ENCODE measurements at places on chromosomes 16 and 17.

GRCh38 chr16:29943846-29944799 is 17.8 kb upstream of the TMEM219 start:
- peak; percentile 100 for DNase-seq

- DNase-seq = peak; percentile 51
Observed at GRCh38 chr16:27314161-27314723, 468 bp downstream of the IL4R start.

- no peak for DNase-seq
Observed at GRCh38 chr16:578870-579405, 9.2 kb downstream of the PIGQ start.

GRCh38 chr17:82000803-82001570 is 21.7 kb downstream of the CENPX start:
- DNase-seq = no peak

- DNase-seq = no peak
Observed at GRCh38 chr17:78381601-78382232, 3.3 kb downstream of the PGS1 start.

GRCh38 chr16:79651363-79651762 is 50.8 kb upstream of the MAF start:
- no peak for DNase-seq

- no peak for DNase-seq
Observed at GRCh38 chr16:15487336-15488284, 53.2 kb downstream of the BMERB1 start.

DNA sequence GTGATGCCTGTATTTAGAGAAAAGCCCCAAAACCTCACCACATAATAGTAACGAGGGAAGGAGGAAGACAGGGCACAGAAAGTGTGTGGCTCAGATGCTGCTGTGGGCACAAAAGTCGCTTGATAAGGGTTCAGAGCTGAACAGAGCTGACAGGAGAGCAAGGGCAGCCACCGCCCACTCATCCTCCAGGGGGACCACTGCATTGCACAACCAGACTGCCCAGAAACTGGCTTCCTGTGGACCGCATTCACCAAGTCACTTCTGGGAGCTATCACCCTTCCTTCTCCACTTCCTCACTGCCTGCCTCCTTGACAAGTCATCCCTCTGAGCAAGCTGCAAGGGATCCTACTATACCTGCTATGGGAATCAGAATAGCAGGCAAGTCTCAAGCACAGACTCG is 512.4 kb upstream of the CDH11 start:
- DNase-seq = no peak

GRCh38 chr17:59238906-59239305 is 18.6 kb downstream of the GDPD1 start:
- DNase-seq = no peak

GRCh38 chr17:74733365-74734122 is 3.5 kb upstream of the RAB37 start:
- DNase-seq = no peak

DNA sequence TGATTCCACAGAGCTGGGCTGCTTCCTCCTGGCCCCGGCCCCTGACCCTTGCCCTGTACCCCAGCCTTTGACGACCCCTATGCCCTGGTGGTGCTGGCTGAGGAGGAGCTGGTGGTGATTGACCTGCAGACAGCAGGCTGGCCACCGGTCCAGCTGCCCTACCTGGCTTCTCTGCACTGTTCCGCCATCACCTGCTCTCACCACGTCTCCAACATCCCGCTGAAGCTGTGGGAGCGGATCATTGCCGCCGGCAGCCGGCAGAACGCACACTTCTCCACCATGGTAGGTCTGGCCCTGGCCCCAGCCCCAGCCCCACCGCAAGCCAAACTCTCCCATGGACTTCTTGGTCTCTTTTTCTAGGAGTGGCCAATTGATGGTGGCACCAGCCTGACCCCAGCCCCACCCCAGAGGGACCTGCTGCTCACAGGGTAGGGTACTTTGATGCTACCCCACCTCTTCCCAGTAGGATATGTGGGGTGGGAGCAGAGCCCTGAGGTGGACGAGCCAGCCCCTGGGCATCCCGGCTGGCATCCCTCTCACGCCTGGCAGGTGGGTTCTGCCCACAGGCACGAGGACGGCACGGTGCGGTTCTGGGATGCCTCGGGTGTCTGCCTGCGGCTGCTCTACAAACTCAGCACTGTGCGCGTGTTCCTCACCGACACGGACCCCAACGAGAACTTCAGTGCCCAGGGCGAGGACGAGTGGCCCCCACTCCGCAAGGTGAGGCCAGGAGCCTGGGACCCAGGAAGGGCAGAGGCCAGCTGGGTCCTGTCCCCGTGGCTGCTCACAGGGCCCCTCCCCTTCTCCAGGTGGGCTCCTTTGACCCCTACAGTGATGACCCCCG is 19.0 kb upstream of the MYO15B start:
- DNase-seq = no peak

- no peak for DNase-seq
Observed at GRCh38 chr16:17450291-17450690, 20.5 kb downstream of the XYLT1 start.

DNA sequence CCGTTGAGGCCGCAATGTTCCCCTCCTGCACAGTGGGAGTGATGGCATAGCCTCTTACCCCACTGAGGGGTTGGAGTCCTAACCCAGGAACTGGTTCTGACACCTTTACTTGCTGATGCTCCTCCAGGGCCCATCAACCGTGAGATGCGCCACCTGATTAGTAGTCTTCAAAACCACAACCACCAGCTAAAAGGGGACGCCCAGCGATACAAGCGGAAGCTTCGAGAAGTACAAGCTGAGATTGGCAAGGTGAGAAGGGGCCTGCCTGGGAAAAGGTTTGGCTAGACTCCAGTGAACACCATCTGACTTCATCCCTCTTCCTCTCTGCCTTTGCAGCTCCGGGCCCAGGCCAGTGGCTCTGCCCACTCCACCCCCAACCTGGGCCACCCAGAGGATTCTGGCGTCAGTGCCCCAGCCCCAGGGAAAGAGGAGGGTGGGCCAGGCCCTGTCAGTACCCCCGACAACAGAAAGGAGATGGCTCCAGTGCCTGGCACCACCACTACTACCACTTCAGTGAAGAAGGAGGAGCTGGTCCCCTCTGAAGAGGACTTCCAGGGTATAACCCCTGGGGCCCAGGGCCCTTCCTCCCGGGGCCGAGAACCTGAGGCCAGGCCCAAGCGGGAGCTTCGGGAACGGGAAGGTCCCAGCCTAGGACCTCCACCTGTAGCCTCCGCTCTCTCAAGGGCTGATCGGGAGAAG is 5.8 kb downstream of the RNF40 start:
- no peak for DNase-seq

DNA sequence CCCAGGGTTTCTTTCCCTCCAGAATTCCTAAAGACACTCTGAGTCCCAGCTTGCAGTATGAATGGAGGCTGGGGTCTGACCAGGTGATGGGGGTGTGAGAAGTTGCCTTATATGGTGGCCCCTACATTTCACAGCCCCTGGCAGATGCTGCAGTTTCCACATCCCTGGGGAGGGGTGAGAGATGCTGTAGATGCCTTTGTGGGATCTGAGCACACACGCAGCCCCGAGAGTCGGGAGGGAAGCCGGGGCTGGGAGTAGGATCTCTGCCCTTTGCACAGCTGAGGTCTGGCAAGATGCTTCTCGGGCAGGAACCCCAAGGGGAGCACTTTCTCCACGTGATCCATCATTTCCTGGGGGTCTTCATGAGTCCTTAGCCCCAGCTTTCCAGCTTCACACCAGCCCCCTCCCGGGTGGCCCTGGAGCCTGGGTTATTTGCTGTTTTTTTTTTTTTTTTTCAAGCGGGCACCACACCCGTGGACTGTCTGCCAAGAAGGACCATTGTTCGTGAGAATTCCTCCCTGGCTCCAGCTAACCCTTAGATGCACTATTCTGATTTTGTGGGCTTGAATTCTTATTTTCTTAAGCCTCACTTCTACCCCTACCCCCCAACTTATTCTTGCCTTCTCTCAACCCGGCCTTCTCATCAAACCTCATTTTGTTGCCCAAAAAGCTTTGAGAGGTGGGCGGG is 50.6 kb downstream of the NTN1 start:
- DNase-seq = no peak

DNA sequence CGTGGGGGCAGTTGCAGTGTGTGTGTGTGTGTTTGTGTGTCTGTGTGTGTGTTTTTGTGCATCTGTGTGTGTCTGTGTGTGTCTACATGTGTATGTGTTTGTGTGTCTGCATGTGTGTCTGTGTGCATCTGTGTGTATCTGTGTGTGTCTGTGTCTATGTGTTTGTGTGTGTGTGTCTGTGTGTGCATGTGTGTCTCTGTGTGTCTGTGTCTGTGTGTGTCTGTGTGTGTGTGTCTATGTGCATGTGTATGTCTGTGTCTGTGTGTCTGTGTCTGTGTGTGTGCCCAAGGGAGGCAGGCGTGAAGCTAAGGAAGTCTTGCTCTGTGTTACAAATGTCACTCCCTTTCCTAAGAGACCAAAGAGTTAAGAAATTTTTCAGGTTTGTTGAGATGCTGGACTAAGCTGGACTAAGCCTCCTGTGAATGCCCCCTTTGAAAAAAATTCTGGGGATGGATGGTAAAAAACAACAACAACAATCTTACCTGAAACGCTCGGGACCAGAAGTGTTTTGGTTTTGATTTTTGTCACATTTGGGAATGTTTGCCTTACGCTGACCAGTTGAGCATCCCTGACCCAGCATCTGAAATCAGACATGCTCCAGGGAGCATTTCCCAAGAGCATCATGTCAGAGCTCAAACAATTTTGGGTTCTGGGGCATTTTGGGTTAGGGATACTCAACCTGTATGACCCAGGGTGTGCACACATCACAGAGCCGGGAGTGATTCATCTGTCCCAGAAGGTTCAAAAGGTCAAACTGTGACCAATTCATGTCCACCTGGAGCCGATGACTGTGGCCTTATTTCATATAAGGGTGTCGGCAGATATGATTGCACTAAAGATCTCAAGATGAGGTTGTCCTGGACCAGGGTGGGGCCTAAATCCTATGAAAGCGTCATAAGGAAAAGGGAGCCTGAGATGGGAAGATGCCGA is 48.6 kb upstream of the ZNF469 start:
- DNase-seq = no peak

- no peak for DNase-seq
Observed at GRCh38 chr17:70060415-70060814, 14.6 kb upstream of the KCNJ16 start.

GRCh38 chr17:7588553-7589203 is 1.2 kb downstream of the SOX15 start:
- no peak for DNase-seq

DNA sequence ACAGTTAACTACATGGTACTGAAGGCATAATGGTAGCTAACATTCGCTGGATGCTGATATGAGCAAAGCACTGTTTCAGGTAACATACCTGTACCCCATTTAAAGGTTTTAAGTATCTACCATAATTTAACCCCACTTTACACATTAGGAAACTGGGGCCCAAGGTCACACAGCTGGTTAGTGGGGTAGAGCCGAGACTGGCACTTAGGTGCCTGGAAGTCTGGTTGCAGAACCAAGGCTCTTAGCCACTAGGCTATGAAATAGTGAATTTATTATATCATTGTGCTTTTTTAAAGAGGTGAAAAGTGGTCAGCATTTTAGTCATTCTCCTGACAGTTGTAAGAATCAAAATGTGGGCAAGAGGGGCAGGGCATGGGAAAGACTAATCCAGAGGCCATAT is 25.2 kb downstream of the SIAH1 start:
- no peak for DNase-seq

GRCh38 chr16:73714976-73715375 is 581.6 kb upstream of the PSMD7 start:
- no peak for DNase-seq

- no peak for DNase-seq
Observed at GRCh38 chr16:56970934-56971767, 9.4 kb downstream of the CETP start.

- DNase-seq = no peak
Observed at GRCh38 chr17:82296511-82297279, 20.7 kb downstream of the CD7 start.

DNA sequence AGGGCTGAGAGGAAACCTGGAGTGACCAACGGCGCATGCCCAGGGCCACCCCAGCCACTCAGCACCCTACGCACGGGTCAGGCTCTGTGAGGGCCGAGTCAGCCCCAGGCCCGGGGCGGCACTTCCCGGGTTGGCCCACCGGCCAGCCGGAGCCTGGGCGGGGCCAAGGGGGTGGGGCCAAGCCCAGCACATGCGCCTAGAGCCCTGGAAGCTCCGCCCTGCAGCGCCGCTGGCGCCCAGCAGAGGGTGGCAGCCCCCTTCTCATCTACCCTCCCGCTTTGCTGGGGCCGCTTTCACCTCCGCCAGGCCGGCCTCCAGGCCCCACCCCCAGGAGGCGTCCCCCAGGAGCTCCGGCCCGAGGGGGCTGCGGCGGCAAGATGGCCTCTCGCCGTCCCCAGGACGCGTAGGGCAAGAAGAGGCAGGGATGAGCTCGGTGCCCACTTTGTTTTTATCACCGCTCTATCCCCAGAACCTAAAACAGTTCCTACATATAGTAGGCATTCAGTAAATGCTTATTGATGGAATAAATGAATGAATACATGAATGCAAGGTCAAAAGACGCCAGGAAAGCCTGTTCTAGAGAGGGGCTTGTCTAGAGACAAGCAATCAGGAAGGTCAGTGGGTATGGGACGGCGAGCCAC is 31.3 kb downstream of the MYO18A start:
- peak; percentile 89 for DNase-seq

- DNase-seq = no peak
Observed at GRCh38 chr16:89953671-89954406, 5.3 kb downstream of the DEF8 start.

GRCh38 chr16:88970539-88971065 is 6.4 kb downstream of the CBFA2T3 start:
- DNase-seq = no peak

- peak; percentile 49 for DNase-seq
Observed at GRCh38 chr17:65163990-65164495, 26.9 kb downstream of the RGS9 start.

DNA sequence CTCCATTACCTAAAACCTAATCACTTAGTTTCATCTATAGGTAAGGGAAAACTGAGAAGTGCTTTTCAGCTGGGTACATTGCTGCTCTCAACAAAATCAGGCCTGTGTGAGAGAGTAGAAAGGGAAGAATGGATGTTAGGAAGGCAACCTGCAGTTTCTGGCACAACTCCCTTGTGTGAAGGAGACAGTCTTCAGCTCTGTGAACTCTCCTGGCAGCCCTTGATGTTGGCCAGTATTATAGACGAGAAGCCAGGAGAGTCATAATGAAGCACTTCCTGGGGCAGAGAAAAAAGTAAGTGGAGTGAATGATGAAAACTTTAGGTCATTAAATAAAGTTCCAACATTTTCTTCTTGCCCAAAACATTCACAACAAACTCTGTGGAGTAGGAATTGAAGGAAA is 260.1 kb downstream of the IRX3 start:
- DNase-seq = no peak

- DNase-seq = no peak
Observed at GRCh38 chr16:54447576-54448440, 161.2 kb upstream of the IRX3 start.

- DNase-seq = no peak
Observed at GRCh38 chr16:27991876-27992275, 71.6 kb downstream of the GSG1L start.

DNA sequence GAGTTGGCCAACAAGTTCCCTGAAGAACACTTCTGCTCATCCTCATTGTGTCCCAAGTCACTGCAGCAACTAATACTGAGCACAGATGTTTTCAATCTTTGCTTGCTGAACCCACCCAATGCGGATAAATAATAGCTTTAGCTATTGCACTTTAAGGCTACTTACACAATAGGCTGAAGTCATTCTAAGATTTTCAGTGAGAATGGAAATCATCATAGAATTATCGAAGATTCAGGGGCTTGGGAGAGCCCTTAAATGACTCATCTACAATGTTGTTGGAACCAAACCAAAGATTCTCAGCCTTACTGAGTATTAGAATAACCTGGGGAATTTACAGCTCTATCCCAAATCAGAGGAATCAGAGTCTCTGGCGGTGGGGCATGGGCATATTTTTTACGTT is 51.2 kb downstream of the SYCE1L start:
- DNase-seq = no peak

GRCh38 chr17:73482894-73483293 is 161.4 kb downstream of the SDK2 start:
- DNase-seq = no peak

All from SW 1271 (cell line).